ENCODE measurements at places on chromosomes 16 and 17.

DNA sequence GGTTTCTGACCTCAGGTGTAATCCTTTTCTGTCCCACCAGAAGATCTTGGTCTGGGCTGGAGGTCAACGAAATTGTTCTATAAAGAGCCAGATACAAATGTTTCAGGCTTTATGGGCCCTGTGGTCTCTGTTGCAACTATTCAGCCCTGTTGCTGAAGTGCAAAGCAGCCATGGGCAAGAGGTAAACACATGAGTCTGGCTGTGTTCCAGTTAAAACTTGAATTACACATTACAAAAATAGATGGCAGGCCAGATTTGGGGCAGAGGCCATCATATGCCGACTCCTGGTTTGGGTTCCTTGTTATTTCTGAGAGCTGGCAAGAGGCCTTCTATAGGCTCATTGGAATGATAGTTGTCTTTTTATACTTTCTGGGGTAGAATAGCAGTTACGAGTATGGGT is 114.4 kb downstream of the SDR42E1 start:
- no peak for DNase-seq

GRCh38 chr17:333626-334396 is 18.8 kb downstream of the RPH3AL start:
- DNase-seq = no peak

DNA sequence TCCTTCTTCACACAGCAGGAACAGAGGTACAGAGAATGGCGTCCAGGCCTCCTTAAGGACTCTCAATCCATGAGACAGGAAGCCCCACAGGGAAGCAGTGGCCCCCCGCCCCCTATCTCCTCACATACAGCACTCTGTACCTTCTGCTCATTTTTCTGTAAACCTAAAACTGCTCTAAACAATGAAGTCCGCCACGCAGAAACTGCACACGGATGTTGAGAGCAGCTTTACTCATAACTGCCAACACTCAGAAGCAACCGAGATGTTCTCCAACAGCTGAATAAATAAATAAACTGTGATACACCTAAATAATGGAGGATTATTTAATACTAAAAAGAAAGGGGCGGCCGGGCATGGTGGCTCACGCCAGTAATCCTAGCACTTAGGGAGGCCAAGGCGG is 9.9 kb downstream of the TBC1D16 start:
- DNase-seq = no peak

DNA sequence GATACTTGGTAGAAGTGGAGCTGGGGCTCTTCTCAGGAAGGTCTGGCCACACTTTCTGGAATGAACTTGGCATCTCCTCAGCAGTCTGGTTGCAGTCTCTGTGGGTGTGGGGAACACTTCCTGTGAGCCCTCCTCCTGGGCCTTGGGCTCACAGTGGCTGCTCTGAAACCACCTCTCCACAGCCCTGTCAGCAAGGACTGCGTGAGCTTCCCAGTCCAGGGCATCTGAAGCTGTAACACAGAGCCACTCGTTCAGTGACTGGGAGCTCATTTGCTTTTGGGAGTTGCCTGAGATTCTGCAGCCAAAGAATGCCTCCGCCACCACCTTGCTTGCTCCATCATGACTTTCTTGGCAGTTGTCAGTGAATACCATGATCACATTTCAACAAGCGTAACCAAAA is 60.0 kb downstream of the CLEC16A start:
- DNase-seq = no peak

DNA sequence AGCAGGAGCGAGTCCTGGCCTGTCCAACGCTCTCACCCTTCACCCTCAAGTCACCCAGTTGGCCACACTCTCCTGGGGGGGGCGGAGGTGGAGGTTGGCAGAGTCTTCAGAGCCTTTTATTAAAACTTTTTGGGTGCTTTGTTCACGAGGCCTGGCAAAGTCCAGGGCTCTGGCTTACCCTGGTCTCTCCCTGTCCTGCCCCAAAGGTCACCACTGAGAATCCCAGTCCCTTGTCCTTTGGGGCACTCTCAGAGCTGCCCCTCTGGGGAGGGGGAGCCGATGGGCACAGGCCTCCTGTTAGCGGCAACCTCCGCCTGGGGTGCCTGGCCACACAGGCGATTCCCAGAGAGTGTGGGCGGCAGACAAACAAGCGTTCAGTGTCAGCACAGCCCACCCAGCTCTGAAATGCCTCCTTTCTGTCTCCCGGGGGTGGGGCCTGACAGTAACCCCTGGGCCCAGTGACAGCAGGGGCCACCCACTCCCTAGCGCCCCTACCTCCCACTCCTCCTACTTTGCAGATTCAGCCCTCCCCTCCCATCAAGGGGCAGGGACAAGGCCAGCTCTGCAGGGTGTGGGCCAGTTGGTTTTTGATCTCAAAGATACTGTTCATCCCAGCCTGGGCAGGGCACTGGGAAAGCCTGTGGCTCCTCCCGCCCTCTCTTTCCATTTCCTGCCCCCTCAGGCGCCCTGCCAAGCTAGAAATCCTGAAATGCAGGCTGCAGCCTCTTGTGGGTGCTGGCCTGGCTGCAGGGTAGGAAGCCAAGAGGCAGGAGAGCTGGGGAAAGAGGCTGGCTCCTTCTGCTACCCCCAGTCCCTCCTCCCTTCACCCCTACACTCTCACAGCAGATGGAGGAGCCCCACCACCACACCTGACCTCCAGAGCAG is 36.6 kb upstream of the EMP2 start:
- no peak for DNase-seq

DNA sequence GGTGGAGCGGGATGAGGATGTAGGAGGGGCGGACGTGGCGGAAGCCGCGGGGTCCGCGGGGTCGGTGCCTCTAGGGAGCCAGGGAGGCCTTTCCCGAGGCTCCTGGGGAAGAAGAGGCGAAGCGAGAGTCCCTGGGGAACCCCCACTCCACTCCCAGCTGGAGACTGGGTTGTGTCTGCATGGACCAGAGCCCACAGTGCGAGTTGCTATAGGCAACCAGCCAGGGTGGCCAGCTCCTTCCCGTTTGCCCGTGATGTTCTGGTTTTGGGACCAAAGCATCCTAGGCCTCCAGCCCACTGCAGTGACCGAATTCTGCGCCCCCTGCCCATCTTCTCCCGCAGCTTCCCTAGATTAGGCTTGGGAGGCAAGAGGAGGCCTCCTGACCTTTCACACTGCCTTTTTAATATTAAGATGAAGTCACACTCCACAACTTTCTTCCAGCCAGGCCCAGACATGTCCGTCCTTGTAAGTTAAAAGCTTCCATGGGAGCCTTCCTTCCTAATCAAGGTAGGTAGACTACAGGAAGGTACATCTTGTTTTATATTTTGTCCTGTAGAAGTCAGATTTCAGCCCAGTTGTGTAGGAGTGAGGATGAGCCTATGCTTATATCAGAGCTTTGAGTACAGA is 469 bp downstream of the AMZ2 start:
- peak; percentile 32 for DNase-seq

DNA sequence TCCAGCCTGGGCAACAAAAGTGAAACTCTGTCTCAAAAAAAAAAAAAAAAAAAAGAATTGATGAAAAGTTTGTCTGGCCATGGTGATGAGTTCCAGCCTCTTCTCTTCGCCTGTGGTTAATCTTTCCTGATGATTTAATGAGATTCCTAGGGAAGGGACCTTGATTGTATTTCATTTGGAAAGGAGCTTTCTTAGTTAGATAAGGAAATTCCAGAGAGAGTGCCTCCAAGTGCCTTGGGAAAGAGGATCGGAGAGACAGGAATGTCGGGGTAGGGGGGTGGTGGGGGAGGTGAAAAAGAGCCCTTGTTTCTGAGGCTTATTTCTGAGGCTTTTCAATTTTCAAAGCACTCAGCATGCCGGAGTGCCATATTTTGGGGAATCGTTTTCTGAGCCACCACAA is 93.2 kb upstream of the SIAH1 start:
- no peak for DNase-seq

GRCh38 chr17:67784364-67785121 is 40.8 kb upstream of the BPTF start:
- DNase-seq = no peak

DNA sequence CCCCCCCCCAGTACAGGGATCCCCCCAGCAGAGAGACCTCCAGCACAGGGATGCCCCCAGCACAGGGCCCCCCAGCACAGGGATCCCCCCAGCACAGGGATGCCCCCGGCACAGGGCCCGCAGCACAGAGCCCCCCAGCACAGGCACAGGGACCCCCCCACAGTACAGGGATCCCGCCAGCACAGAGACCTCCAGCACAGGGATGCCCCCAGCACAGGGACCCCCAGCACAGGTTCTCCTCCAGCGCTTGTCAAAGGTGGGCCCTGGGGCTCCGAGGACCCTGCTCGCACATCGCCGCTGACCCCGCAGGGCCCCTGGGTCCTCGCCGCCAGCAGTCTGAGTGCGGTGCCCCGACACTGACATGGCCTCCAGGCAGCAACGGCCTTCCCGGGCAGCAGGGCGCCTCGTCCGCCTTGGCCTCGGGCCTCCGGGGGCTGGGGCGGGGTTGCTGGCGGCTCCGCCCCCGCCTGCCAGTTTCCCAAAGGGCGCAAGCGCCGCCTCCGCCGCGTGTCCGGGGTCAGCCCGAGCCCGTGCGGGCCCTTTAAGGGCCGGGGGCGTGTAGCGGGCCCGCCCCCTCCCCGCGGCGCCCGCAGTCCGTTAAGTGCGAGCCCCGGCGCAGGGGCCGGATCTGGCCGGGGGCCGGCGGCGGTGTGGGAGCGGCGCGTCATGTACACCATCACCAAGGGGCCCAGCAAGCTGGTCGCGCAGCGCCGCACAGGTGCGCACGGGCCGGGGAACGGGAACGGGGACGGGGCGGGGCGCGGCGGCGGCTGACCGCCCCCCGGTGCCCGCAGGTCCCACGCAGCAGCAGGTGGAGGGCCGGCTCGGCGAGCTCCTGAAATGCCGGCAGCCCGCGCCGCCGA is at the start of gene MCRIP2:
Gene MCRIP2, plus strand, starts transcription at position 503 of the 863 bp plus-strand sequence. Its CDS starts 164 bp downstream, at position 667.
- DNase-seq = no peak

DNA sequence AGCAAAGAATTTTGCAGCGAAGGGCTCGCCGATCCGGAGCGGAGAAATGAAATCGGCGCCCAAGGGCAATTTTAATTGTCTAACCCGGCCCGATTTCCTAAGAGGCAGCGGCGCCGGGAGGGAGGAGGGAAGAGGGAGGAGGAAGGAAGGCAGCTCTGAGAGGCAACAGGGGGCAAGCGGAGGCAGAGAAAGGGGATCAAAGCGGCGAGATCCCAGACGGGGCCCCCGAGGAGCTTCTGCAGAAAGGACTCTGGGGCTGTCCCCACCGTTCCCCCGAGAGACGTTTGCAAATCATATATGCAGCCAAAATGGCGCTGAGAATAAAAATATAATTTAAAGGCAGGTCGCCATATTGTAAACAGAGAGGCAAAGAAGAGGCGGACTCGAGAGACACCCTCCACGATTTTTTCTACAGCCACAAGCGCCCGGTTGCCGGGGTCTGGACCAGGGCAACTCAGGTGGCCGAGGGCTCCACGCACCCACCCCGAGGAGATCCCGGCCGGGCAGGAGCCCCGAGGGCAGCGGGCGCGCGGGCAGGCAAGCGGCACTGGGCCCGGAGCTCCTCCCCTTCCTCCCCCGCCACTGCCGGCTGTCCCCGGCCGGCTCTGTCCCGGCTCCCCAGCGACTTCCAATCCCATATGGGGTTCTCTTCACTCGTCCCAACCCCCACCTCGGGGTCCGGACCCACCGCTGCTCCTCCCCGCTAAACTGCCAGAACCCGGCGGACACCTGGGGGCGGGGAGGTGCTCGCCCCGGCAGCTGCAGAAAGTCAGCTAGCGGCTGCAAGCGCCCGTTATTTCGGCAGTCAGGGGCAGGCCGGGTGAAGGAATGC is 1.9 kb downstream of the PHF12 start:
- DNase-seq = no peak

- DNase-seq = no peak
Observed at GRCh38 chr17:74971842-74972106, 785 bp downstream of the HID1 start.

DNA sequence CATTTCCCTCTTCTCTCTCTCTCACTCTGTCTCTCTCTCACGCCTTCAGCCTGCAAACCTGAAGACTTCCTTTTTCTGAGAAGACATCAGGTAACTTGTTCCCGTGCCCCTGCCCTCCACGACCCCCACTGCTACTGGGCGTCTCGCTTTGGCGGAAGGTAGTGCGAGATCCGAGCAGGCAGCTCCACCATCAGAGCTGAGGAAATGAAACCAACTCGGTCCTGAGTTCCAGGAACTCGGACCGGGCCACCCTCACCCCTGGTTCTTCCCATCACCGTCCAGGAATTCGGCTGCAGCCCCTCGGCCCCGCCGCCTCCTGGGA is 585 bp downstream of the MLKL start:
- no peak for DNase-seq

GRCh38 chr17:66441101-66441661 is 138.8 kb downstream of the PRKCA start:
- DNase-seq = no peak

DNA sequence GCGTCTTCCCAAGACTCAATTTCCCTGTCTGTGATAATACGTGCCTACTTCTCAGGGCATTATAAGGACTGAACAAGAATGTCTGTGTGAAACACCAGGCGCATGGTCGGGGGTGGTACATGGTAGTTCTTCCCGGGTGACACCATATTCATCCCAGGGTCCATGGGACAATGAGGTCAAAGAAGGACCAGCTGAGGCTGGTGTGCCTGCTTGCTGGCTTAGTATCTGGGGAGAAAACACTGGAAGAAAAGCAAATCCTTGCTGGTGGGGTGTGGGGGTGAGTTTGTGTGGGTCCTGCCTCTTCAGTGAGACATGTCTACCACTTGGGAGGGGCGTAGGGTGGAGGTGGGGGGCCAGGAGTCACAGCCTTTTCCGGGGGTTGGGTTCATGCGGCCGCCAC is 174.2 kb downstream of the RAB11FIP4 start:
- no peak for DNase-seq

GRCh38 chr16:8831450-8831849 is 33.8 kb downstream of the PMM2 start:
- no peak for DNase-seq

GRCh38 chr17:77907497-77908461 is 50.7 kb upstream of the TNRC6C start:
- DNase-seq = no peak

GRCh38 chr17:48102798-48103715 is 1.8 kb upstream of the CBX1 start:
- DNase-seq = no peak

DNA sequence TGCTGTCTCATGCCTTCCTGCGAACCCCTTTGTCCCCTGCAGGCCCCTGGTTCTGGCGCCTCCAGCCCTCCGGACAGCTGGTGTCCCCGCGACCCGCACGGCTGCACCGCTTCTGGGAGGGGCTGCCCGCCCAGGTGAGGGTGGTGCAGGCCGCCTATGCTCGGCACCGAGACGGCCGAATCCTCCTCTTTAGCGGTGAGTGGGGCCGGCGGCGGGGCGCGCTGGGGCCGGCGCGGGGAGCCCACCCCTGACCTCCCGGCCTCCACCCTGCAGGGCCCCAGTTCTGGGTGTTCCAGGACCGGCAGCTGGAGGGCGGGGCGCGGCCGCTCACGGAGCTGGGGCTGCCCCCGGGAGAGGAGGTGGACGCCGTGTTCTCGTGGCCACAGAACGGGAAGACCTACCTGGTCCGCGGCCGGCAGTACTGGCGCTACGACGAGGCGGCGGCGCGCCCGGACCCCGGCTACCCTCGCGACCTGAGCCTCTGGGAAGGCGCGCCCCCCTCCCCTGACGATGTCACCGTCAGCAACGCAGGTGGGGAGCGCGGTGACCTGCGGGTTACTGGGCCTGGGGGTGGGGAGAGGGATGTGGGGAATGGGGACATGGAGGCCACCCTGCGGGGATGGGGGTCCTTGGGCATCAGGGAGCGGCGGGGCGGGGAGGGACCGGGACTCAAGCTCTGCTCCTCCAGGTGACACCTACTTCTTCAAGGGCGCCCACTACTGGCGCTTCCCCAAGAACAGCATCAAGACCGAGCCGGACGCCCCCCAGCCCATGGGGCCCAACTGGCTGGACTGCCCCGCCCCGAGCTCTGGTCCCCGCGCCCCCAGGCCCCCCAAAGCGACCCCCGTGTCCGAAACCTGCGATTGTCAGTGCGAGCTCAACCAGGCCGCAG is 7.1 kb upstream of the IL32 start:
- no peak for DNase-seq

Measured in AG09309 (cell line).